Cardiac muscle cell (in vitro differentiated cells and primary cell): ENCODE measurements at places on chromosomes 3 and 15. TPM values are rescaled to one million over a fixed set of nuclear protein-coding genes. Genes with fewer than 3 reads are reported as not detected.

- no peak for DNase-seq
- no peaks in the 10 kb centered on the region for H3K36me3 ChIP-seq
- H3K4me3 ChIP-seq, result no peak overlapping the region
- H3K4me1 ChIP-seq, result no peaks in the 10 kb centered on the region
- no peaks in the 10 kb centered on the region for H3K27me3 ChIP-seq
Measured at GRCh38 chr15:27776501-27776900, 322.6 kb downstream of the OCA2 start.

DNA sequence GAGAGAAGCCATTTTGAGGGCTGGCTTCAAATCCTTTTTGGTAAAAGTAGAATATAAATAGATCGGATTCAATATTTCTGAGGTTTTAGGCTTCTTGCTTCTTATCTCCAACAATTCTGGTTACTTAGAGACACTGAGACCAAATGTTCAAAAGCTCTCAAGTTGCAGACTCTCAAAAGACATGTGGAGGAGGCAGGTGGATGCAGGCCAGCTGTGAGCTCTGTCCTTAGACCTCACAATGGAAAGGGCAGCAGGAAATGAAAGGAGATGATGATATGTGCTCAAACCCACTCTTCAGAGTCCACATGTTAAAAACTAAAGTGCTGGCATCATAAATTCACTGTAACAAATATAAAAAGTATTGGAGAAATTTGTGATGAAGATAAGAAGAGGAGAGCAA, 424.9 kb upstream of the ALCAM start:
- H3K4me1 ChIP-seq, result no peaks in the 10 kb centered on the region
- H3K36me3 ChIP-seq, result no peaks in the 10 kb centered on the region
- H3K27me3 ChIP-seq, result no peaks in the 10 kb centered on the region
- H3K27ac ChIP-seq, result no peak overlapping the region
- H3K4me3 ChIP-seq, result no peak overlapping the region

The ZNF148 gene
- 20.0 and 29.4 TPM in 2 replicates for total RNA-seq

The HRG gene
- total RNA-seq, result not detected in 2 replicates

The KCNH8 gene
- 0.07 and 0.86 TPM in 2 replicates for total RNA-seq

DNA sequence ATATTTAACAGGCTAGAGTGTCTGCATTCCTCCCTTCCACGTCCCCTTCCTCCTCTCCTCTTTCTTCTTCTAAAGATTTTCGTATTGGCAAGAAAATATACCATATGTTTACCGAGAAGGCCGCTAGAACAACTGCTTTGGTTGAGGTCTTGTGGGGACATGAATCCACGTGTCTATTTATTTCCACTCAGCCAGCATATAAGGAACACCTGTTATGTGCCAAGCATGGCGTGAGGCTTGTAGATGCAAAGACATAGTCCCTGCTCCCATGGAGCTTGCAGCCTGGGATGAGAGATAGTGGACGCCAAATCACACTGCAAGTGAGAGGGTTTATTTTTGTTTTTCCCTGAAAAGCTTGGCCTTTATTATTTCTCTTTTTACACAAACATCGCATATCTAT, 57.1 kb downstream of the SLC7A14 start:
- no peak overlapping the region for H3K27ac ChIP-seq
- no peak for DNase-seq
- H3K4me1 ChIP-seq, result no peaks in the 10 kb centered on the region
- no peaks in the 10 kb centered on the region for H3K27me3 ChIP-seq
- H3K4me3 ChIP-seq, result no peak overlapping the region
- H3K36me3 ChIP-seq, result no peaks in the 10 kb centered on the region

The KATNBL1 gene
- total RNA-seq, result 39.5 and 77.0 TPM in 2 replicates

DNA sequence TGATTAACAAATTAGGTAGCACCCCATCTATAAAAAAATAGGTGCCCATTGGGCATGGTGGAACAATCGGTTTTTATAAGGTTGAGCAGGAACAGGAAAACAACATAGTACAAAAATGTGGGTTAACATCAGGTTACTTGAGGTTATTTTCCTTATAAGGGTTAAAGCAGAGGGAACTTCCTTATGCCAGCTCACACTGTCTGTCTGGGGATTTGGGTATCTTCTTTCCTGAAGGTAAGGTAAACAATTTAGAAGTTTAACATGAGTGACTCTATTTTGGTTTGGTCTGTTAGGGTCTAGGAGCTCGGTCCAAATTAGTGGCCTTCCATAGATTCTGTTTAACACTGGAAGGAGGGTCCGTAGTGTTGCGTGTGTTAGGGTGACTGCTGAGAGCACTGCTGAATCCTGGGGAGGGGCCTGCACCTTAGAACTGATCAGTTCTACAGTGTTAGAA, 14.7 kb downstream of the CHD2 start:
- no peak for DNase-seq
- H3K27ac ChIP-seq, result peak overlapping the region; percentile 89
- H3K36me3 ChIP-seq, result no peaks in the 10 kb centered on the region
- H3K27me3 ChIP-seq, result no peaks in the 10 kb centered on the region
- H3K4me1 ChIP-seq, result peaks cover 31% of the 10 kb centered on the region

- no peak overlapping the region for H3K4me3 ChIP-seq
- H3K4me1 ChIP-seq, result peaks cover 9% of the 10 kb centered on the region
- peak; percentile 65 for DNase-seq
- H3K27ac ChIP-seq, result peak overlapping the region; percentile 63
- H3K36me3 ChIP-seq, result no peaks in the 10 kb centered on the region
Measured at GRCh38 chr15:99511866-99512661, 53.7 kb upstream of the MEF2A start.

DNA sequence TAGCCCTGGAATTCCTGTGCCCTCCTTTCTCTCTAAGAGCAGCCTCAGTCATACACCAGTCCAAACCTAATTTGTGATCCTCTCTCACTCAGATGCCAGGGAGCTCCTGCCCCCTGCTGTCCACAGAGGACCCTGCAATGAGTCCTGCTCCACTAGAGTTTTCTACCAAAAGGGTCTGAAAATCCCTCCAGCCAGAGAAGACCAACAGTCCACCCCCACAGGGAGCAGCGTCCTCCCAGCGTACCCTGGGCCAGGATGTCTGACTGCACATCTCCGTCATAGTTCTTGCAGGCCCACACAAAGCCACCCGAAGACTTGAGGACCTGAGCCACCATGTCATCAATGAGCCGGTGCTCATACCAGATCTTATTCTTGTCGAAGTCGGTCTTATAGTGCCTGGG, 15.4 kb downstream of the IDH2 start:
- no peaks in the 10 kb centered on the region for H3K4me1 ChIP-seq
- H3K4me3 ChIP-seq, result no peak overlapping the region
- H3K27me3 ChIP-seq, result no peaks in the 10 kb centered on the region
- DNase-seq, result peak; percentile 53
- H3K27ac ChIP-seq, result no peak overlapping the region

DNA sequence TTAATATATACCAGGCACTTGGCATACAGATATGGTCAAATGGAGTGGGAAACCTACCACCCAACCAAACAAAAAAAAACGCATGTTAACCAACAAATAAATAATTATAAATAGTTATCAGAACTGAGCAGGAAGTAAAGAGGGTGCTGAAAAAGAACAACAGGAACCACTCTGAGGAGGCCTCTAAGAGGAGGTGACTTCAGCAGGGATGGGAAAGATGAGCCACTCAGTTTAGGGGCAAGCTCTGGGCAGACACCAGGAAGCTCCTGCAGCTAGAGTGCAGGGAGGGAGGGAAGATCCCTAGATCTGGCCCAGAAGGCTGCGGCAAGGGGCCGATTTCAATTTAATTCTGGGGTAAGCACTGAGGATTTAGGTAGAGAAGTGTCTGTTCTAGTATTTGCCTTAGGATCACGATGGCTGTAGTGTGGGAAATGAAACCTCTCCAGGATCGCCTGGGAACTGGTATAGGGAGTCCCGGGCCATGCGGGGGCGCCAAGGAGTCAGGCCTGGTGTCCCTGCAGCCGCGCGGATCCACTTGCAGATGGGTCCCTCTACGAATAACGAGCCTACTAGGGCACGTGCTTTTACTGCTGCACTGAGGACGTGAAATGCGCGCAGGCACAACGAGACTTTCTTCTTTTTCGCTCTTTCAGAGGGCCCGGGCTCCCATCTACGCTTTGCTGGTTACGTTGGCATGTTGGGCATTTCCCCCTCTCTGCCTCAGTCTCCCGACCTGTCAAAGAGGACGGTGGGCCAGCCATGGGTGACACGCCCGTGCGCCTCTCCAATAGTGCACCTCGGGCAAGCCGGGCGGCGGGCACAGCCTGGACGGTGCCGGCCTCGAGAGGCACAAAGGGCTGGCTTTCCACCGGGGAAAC, 1.5 kb upstream of the LIMD1 start:
- H3K27me3 ChIP-seq, result no peaks in the 10 kb centered on the region
- peak overlapping the region; percentile 58 for H3K4me3 ChIP-seq
- H3K27ac ChIP-seq, result peak overlapping the region; percentile 53
- no peaks in the 10 kb centered on the region for H3K36me3 ChIP-seq
- H3K4me1 ChIP-seq, result peaks cover 17% of the 10 kb centered on the region
